Cerebellum (tissue), 4 donors: ENCODE measurements at places on chromosomes 7 and 10. TPM values are rescaled to one million over a fixed set of nuclear protein-coding genes. Genes with fewer than 3 reads are reported as not detected.

DNA sequence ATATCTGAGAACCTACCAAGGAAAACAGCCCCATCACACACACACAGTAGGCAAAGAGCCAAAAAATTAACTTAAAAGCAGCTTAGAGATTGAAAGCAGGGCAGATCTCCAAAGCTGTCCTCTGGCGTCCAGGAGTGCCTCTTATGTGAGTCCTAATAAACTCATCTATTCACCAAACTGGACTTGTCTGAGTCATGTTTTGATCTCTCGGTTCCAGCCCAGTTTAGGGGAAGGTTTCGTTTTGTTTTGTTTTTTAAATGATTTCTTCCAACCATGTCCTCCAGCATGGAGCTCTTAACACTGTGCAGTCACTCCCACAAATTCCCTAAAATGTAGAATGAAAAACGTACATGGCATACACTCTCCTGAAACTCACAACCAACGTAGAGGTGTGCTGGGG lies 6.7 kb upstream of the PRSS37 start:
- no peak for DNase-seq

The ACHE gene
- total RNA-seq: 14.4 TPM

- DNase-seq: no peak
Measured at GRCh38 chr7:11281953-11282352, 308.3 kb downstream of the PHF14 start.

The NRG3 gene
- 27.1 TPM for total RNA-seq

- no peak for DNase-seq
Measured at GRCh38 chr7:139186146-139186545, 44.9 kb upstream of the UBN2 start.

- DNase-seq: no peak
Measured at GRCh38 chr10:94286901-94287300, 75.8 kb downstream of the NOC3L start.

- no peak for DNase-seq
Measured at GRCh38 chr7:78777829-78778228, 675.6 kb downstream of the MAGI2 start.

GRCh38 chr7:81491573-81491972 lies 278.3 kb downstream of the HGF start:
- DNase-seq: no peak

The RAB19 gene
- total RNA-seq: not detected

The EIF5AL1 gene
- 0.09 TPM for total RNA-seq

The IMPDH1 gene
- 38.3 TPM for total RNA-seq

DNA sequence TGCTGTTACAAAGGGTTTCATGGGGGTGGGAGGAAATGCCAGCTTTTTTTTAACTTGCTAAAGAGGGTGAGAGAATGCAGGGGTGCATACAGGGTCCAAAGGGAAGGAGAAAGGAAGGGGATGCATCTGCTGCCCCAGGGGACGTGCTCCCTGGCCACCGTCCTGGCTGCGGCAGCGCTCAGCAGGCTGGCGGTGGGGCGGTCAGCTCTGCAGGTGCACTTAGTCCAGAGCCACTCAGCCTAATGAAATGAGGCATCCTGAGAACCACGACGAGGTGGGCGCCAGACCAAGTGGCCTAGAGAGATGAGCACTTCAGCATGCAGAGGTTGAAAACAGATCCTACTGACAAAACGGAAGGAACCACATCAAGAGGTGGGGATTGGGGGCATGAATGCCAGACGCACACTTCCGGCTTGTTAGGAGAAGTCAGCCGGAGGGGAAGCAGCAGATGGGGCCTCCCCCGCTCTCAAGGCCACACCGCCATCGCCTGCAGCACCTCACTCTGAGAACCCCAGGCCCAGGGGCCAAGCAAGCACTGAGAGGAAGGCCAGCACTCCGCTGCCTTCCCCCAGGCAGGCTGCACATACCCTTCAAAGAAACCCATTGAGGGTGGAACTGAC lies 94.5 kb downstream of the MAD1L1 start:
- DNase-seq: no peak

The DUSP5 gene
- total RNA-seq: 7.4 TPM

DNA sequence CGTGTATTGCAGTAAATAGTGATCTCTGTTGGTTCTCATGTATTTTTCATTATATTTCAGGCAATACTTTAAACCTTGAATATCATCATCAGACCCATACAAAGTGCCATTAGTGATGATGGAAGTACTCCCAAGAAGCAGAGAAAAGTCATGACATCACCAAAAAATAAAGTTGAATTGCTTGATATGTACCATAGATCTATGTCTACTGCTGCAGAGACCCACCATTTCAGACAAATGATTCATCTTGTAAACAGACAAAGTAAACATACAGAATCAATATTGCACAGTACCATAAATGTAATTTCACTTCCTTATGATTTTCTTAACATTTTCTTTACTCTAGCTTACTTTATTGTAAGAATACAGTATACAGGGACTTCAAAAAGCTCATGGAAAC lies 347.8 kb downstream of the IPMK start:
- no peak for DNase-seq

DNA sequence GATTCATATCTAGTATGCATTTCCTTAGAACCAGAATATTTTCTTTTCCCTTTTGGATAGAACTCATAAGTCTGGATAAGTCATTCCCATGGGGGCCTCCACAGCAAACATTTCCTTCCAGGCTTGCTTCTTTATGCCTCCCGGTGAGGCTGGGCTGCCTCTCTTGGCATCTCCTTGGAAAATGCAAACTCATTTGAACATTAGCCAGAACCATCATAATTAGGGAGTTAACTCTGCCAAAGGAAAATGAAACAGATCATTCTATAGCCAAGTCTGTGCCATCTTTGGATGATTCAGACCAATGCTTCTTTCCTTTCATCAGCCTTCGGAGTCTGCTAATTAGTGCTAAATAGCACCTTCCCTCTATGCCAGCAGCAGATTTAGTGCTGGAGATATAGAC lies 81.1 kb downstream of the PLPP4 start:
- peak; percentile 77 for DNase-seq

DNA sequence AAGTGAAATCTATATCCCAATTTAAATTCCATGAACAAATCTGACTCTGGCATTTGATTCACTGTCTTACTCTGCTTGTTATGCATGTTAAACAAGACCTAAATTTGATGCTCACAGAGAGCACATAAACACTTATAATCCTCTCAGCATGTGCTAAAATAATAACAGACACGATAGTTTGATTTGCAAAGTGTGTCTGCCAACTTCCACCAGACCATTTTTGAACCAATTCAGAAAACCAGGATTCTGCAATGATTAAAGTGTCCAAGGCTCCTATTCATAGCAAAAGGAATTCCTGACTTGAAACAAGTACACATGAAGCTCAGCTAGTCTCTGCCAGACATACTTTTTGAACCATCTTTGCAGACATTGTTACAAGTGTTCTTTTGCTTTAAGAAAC lies 11.2 kb downstream of the RBM20 start:
- DNase-seq: no peak

DNA sequence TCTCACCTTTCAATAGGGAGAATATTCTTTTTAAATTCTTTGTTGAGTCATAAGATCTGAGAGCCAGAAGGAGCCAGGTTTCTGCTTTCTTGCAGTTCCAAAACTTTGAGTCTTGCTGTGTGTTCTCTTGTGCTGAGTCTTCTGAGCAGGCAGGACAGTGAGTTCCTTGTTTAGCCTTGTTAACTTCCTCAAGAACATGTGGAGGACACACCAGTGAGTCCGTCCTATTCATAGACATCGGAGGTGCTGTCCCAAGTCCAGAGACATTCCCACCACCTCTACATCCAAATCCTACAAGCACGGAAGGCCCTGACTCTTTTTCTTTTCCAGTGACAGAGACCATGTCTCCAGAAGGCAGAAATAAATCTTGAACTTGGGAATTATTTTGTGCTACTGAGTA lies 135.2 kb upstream of the AGK start:
- DNase-seq: no peak

- DNase-seq: no peak
Measured at GRCh38 chr7:22350466-22351328, 6.3 kb downstream of the RAPGEF5 start.

The DHX32 gene
- 16.2 TPM for total RNA-seq

DNA sequence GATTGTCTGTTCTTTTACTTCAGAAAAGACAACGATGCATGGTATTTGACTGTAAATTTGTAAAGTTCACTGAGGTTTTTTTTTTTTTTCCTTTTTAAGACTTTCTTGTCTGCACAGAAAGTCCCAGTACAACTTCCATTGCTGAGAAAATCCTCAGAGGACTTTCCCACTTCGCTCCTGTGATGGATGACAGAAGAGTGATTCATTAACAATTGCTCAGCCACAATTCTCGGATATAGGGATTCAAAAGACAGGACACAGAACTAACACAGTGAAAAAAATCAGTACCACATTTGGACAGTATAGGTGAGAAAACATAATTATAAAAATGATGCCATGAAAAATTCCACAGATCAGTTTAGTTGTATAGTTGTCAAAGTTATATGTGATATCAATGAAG lies 48.0 kb downstream of the SEC23IP start:
- DNase-seq: no peak

- no peak for DNase-seq
Measured at GRCh38 chr7:12963435-12963834, 276.0 kb downstream of the ARL4A start.

- DNase-seq: no peak
Measured at GRCh38 chr7:66522518-66522917, 106.2 kb upstream of the KCTD7 start.

DNA sequence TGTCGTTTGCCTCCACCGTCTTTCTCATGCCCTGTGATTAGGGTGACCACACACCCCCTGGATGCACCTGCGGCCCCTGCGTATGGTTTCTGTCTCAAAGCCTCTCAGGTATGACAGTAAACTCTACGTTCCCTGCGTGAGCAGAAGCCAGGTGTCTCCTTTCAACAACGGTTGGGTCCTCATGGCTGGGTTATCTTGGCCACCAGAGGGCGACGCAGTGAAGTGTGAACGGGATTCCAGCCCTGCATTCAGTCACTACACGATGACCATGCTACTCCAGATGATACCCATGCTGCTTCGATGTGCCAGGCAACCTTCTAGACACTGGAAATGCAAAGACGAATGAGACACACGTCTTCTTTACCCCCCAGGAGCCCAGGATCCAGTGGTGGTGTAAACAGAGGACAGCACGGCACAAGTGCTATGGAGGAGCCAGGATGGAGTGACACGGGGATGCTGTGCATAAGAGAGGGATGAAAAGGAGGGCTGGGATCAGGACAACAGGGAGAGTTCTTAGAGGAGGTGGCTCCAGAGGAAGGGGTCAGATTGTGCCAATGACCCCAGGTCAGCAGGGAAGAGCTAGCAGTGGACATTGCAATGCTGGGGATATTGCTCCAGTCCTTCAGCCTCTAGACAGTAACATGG lies 228.1 kb upstream of the PFKP start:
- DNase-seq: no peak

DNA sequence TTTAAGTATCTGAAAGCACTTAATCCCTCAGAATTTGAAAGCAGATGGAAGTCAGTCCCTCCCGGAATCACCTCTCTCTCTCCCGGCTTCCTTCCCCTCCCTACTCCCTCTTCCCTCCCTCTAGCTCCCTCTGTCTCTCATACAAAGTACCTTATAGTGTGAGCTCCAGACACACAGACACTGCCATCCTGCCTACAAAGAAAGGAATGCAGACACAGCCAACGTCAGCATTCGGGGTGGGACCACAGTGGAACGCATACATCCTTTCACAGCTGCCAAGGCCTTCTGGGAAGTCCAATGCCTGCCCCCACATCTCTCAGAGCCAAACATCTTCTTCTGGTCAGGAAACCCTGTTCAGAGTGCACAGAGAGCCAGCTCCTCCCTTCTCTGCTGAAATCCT lies 9.3 kb downstream of the NOD1 start:
- DNase-seq: peak; percentile 51

The GDF2 gene
- total RNA-seq: not detected

DNA sequence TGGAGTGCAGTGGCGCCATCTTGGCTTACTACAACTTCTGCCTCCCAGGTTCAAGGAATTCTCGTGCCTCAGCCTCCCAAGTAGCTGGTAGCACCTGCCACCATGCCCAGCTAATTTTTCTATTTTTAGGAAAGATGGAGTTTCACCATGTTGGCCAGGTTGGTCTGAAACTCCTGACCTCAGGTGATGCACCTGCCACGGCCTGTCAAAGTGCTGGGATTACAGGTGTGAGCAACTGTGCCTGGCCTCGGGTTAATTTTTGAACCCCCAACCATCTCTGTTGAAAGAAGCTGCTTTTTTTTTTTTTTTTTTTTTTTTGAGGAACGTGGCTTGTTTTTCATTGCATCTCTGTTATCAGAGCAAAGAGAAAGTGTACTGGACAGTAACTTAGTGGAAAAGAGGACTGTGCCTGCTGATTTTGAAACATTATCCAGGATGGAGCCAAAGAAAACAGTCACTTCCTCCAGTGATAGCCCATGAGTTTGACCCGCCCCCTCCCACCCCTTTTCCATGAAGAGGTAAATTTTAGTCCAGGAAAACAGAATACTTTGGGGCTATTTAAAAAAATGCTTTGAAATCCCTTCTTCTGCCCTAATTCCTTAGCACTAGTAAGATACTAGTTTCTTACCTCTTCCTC lies 38.3 kb downstream of the WBP1L start:
- no peak for DNase-seq

DNA sequence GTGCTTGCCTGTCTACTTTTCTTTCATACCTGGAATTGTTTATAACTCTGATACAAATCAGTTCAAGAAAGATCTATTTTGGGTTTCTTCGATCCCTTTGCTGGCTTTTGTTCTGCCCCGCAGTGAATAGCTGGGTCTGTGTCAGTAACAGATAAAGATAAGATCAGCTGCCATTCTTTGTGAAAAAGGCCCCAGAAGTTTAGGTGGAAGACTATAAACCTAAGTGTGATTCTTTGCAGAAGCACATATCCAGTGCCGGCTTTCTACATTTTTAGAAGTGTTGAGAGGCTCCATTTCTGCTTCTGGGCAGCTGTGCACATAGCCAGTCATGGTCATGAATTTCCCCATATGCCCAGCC lies 686.4 kb upstream of the C7orf33 start:
- DNase-seq: no peak

GRCh38 chr10:3850999-3851937 lies 66.3 kb upstream of the KLF6 start:
- no peak for DNase-seq

DNA sequence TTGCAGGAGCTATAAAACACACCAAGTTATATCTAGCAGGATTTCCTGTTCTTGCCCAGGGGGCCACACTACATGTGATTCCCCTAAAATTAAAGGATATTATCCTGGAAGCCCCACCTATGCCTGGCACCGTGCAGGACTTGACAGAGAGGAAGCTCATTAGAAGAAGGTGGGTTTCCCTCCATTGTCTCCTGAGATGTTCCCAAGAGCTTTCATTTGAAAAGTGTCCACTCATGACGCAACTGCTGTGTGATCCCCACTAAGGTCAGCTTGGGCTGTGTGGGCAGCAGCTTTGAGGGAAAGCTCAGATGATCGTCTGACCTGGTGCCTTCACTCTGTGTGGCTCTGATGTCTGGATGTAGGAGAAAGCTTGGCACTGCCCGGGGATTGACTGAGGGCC lies 53.5 kb downstream of the RAMP3 start:
- DNase-seq: no peak

- no peak for DNase-seq
Measured at GRCh38 chr10:110461088-110461487, 36.6 kb upstream of the DUSP5 start.

The CTAGE4 gene
- total RNA-seq: 1.4 TPM
